ENCODE measurements at places on chromosomes 7 and 10.

DNA sequence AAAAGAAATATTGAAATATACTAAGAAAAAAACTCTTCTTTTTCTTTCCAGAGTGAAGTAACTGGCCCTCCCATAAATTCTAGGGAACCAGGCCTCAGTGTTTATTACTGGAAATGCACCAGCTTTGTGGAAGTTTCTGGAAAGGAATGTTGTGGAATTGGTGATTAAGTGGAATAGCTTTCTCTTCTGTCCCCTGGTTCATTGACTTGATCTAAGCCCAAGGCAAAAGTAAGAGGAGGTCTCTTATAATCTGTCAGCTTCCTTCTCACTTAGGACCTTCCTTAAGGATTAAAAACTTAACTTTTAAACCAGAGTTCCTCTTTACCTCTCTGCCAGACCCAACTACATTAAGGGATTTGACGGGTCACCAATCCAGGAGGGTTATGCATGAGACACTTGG is 266.2 kb downstream of the SLC25A13 start:
- DNase-seq = no peak

DNA sequence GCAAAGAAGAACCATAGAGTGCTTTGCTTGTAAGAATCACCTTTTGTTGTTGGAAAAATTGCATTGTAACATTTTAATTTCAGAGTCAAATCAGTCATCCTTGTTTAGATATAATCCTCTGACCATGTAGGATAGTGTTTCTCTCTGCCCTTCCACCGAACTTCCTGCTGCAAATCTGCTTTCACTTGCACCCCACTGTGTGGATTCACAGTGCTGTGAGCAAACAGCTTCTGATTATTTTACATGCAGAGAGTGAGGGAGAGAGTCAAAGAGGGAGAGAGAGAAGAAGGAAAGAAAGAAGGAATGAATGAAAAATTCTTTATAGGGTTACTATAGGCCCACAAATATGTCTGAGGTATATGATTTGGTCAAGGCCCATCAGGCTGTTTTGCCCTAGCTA is 30.0 kb upstream of the SEM1 start:
- DNase-seq = no peak

- no peak for DNase-seq
These were observed 305.4 kb downstream of the KCNMA1 start for GRCh38 chr10:77332256-77332655.

DNA sequence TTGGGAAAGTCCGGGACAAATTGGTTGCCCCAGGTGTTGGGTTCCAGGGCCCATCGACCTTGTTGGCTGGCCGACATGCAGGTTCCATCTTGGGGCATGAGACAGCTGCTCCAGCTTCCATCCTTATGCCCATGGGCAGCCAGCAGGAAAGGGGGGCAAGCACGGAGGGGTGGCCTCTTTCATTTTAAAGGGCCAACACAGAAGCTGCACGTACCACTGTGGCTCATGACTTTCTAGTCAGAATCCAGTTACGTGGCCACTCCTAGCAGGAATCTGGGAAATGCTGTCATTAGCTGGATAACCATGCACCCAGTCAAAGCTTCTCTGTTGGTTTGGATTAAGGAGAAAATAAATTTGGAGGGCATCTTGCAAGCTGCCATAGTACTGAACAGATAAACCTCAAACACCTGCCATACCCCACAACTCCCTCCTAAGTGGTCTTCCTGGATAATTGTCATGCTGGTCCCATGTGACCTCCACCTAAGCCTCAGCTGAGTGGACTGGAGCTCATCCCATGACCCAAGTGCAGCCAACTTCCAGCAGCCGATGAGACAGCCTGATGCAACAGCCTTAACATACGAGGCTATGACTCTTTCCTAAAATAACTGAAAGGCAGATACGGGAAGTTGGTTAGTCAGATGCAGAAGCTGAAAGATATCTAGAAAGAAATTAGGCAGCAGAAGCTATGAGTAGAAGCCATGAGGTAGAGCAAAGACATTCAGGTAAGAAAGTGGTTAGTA is 21.4 kb upstream of the GSDME start:
- no peak for DNase-seq

- no peak for DNase-seq
These were observed 151.0 kb downstream of the CHN2 start for GRCh38 chr7:29345590-29345989.

DNA sequence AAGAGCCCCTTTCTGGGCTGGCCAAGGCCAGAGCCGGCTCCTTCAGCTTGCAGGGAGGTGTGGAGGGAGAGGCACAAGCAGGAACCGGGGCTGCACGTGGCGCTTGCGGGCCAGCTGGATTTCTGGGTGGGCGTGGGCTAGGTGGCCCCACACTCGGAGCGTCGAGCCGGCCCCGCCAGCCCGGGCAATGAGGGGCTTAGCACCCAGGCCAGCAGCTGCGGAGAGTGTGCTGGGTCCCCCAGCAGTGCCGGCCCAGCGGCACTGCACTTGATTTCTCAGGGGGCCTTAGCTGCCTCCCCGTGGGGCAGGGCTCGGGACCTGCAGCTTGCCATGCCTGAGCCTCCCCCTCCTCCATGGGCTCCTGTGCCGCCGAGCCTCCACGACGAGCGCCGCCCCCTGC is 48.1 kb downstream of the SH2D4B start:
- DNase-seq = no peak

GRCh38 chr7:29639886-29640595 is 76.4 kb downstream of the PRR15 start:
- no peak for DNase-seq

DNA sequence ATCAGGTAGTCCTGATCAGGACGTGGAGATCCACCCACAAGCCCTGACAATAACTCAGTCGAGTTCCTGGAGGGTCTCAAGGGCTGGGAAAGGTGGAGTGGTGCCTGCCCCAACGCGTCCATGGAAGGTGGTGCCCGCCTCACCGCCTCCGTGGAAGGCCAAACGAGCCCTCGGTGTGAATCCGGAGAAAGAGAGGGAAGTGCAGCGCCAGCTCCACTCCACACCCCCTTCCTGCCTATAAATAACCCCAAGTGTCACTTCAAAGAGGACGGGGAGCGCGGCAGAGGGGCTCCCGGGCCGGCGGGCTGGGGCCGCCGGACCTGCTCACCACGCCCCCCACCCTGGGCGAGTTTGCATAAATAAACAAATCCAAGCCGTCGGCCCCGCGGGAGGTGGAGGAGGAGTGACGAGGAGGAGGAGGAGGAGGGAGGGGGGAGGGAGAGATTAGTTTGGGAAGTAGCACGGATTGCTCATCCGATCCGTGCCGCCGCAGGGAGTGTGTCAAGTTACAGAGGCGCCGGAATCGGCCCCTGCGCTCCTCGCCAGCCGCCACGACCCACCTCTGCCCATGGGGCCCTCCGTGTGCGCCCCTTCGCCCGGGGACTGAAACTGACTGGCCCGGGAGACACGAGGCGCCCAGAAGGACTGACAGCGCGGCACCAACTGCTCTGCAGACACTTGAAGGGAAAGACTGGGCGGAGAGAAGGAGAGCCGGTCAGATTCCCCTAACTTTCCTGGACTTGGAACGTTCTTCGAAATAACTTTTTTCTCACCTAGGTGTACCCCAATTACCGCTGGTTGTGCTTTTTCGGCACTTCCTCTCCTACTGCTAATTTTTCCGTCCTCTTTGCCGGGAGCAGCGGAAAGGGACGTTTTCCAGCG is at the start of gene COL13A1:
Gene COL13A1 (plus strand): TSS at position 473 of the 882 bp plus-strand sequence. CDS start 518 bp downstream, outside the sequence.
- DNase-seq = no peak

All from activated naive CD4-positive, alpha-beta T cell treated with anti-CD3 and anti-CD28 coated beads, Interleukin-2, amount 50 U/mL, for 16 hours (primary cell).